ENCODE measurements at places on chromosomes 1 and 21.
A peak's percentile ranks its signal among the peaks of the same experiment; 100 is the strongest.

GRCh38 chr1:77222496-77222895 lies 3.3 kb upstream of the PIGK start:
- no peak for DNase-seq

DNA sequence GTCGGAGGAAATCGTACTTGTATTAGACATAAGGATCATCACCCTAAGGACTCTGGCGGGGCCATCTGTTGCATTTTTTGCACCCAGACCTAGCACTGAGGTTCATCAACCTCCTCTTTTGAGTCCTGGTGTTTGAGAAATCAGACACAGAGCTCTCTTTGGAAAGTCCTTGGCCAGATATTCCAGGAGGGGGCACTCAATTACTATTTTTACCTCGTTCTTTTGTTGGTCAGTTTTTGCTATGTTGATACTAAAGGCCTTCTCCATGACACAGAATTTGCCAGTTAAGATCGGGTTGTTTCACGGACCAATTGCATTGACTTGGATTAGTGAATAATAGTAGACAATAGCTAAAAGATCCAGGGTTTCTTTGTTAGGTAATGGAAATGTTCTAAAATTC lies 711.2 kb downstream of the KCNT2 start:
- DNase-seq = no peak

GRCh38 chr1:182484531-182485257 lies 34.7 kb downstream of the RGSL1 start:
- DNase-seq = no peak

- DNase-seq = no peak
These were observed 364.1 kb downstream of the HHAT start for GRCh38 chr1:210692796-210693195.

GRCh38 chr1:204043680-204044079 lies 29.2 kb upstream of the SOX13 start:
- no peak for DNase-seq

GRCh38 chr21:33969581-33969980 lies 54.0 kb upstream of the ATP5PO start:
- no peak for DNase-seq

DNA sequence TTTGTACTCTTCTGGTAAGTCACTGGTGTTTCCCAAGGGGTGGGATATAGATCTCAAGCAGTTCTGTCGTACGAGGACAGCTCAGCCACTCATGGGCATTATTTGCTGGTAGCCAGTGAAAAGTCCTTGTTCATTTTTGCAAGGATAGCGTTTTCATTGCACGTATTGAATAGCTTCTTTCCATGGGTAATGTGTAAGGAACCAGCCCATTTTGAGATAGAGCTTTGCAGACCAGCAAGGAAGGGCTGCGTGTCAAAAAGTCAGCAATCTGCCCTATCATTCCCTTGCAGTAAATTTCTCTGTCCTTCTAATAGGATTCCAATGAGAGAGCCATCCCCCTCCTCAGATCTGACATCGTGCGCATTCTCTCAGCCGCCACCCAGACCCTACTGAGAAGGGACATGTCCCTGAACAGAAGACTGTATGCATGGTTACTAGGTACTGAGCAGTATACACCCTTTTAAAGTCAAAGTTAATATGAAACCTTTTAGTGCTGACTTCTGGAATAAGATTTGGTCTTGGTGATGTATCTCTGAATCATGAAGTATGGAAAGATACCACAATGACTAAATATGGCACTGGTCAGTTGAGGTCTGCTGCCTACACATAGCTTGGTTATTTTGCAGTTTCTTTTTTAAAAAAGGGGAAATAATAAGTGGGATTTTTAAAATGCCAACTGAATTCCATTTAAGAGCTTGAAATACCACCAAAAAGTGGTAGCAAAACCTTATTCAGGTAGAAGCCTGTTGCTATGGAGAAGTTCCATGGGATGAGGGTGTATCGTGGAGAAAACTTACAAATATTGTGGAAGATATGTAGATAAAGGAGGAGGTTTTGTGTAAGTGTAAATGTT lies 55.3 kb downstream of the DOP1B start:
- peak; percentile 32 for DNase-seq
